Activated T-helper 9 cell treated with anti-CD3 and anti-CD28 coated beads, Interleukin-2, amount 50 U/mL, for 16 hours (primary cell): ENCODE measurements at places on chromosomes 6 and 20.

- DNase-seq, result no peak
Observed at GRCh38 chr20:29301624-29302259, 1955.7 kb upstream of the DEFB115 start.

DNA sequence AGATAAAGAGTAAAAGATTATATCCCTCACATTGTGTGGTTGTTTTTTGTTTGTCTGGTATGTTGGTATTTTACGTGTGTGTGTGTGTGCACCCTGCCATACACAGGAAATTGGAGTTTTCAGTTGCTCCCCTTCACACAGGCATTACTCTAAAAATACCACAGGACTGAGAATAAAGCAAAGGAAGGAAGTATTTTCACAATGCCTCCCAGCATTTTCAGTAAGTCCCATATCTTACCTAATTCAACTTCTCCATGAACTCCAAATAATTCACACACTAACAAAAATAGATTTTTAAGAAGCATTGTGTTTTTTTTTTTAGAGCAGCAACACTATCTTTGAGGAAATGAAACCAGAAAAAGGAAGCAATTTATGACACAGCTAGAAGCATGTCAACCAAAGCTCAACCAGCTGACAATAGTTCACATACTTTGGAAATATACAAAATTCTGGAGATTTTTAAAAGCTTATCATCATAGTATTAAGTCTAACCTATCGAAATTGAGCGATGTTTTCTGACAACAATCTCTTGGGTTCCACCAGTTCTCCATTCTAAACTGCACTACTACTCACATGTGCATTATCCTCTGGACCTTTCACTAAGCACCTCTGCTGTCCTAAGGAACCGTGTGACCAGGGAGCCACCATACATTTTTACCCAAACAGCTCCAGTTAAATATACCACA is 2.1 kb downstream of the UBE2J1 start:
- DNase-seq, result no peak

DNA sequence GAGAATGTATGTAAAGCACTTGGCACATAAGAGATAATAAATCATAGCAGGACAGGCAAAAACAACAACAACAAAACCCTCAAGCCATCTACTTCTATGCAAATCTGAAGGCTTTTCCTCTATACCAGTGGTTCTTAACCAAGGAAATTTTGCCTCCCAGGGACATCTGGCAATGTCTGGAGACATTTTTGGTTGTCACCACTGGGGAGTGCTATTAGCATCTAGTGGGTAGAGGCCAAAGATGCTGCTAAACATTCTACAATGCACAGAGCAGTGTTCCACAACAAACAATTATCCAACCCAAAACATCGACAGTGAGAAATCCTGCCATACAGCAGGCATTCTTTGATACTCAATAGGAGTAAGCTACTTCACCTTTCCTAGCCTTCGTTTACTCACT is 28.2 kb downstream of the NDRG3 start:
- DNase-seq, result no peak

- DNase-seq, result no peak
Observed at GRCh38 chr6:129911732-129912131, 50.6 kb upstream of the TMEM244 start.

DNA sequence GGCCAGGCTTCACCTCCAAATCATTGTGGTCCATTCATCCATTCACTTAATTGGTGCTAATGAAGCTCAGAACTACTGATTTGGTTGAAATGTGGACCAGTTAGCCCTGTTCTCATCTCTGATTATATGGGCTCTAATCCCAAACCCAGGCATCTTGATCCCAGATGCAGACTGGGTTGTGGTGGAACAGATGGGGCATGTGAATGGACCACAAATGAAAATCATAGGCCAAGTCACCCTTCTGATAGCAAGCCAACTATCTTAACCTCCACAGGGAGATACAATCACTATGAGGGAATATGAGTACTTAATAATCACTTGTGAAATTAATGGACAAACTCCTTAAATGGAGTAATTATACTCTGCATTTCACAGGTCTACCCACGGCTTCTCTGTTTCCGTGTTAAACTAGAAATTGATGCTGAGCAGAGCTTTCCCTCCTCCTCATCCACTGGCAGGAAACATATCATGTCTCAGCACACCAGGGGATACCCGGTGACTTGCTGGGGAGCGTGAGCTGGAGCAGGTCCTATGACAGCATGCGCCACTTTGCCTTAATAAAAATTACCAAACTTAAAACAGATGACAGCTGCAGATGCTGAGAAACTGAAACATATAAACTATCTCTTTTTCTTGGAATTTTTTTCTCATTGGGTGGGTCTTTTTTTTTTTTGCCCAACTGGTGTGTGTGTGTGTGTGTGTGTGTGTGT is 108.8 kb upstream of the HEY2 start:
- no peak for DNase-seq

DNA sequence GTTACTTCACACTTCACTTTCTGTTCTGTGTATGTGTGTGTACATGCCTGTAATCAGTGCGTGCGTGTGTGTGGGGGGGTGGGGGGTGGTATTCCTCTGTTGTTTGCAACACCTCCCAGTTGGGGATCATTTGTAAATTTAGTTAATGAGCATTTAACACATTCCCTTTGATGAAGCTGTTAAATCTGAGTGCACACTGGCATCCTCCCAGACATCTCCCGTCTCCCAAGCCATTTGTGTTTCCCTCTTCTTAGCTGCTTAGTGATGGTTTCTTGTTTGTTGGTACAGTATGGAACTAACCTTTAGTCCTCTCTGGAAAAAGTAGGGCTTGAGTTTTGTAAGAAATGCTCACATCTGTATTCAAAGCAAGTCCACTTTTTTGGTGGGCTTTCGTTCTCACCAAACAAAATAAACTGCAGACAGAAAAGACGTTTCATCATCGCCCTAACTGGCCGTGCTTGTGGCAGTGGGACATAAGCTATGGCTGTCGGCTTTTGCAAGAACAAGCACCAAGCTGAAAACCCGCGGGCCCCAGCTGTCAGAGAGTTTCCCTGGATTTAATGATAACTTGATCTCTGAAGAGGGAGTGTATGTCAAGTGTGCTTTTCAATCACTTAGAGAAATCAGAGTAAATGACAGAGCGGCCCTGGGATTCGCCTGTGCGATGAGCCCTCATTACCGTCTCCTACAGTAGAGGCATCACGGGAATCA is 54.9 kb upstream of the SASH1 start:
- DNase-seq, result no peak

DNA sequence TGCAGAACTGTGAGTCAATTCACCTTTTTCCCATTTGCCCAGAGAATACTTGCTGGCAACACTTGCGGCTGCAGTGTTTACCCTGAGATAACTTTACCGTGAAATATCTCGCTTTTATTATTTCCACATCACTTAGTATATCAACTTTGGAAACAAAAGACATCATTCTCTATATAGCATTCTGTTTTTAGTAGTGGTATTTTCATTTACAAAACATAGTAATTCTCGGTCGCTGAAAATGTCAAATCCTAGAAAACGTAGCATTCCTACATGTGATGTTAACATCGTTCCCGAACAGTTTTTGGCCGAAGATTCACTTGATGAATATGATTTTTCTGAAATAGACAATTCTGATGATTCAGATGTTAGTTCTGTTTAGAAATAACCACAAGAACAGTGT is 52.0 kb downstream of the NHLRC1 start:
- DNase-seq, result no peak

GRCh38 chr6:39207416-39208222 is 21.7 kb downstream of the KCNK5 start:
- no peak for DNase-seq

DNA sequence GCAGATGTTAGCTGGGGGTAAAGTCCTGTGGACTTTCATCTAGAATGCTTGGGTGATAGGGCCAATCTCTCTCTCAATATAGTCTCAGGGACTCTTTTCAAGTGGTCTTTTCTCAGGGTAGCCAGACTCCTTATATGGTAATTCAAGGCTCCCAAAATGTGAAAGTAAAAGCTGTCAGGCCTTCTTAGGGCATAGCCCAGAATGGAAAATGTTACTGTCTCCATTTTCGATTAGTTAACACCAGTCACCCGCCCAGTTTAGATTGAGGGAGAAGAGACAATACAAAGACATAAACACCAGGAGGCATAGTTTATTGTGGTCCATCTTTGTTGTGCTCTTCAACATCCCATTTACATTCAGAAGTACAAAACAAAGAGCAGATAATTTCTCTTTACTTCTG is 295.8 kb downstream of the EPHA7 start:
- DNase-seq, result no peak
